ENCODE measurements at places on chromosomes 6 and 20. TPM values are rescaled to one million over a fixed set of nuclear protein-coding genes. Genes with fewer than 3 reads are reported as not detected.

The INSM1 gene
- total RNA-seq = not detected

The TDRD6 gene
- total RNA-seq = not detected

The OR12D3 gene
- total RNA-seq = not detected

The FAM83C gene
- total RNA-seq = not detected

The MCHR2 gene
- total RNA-seq = not detected

The PROKR2 gene
- not detected for total RNA-seq

The PRPH2 gene
- 0.12 TPM for total RNA-seq

The ARMH2 gene
- not detected for total RNA-seq

The RIPPLY2 gene
- not detected for total RNA-seq

The LYRM2 gene
- total RNA-seq = 22.7 TPM

The DEFB113 gene
- not detected for total RNA-seq

The TCP11 gene
- total RNA-seq = 0.39 TPM

The LMBRD1 gene
- 48.4 TPM for total RNA-seq

The SYCP2L gene
- total RNA-seq = not detected

The PLN gene
- total RNA-seq = not detected

The RAMACL gene
- total RNA-seq = 3.2 TPM

The MYL9 gene
- total RNA-seq = 39.0 TPM

The EDN3 gene
- not detected for total RNA-seq

The PLCG1 gene
- total RNA-seq = 35.0 TPM

The PERP gene
- 6.6 TPM for total RNA-seq

The TEAD3 gene
- total RNA-seq = 11.6 TPM

The MATN4 gene
- total RNA-seq = not detected

The HLA-DQB1 gene
- not detected for total RNA-seq

The NR2E1 gene
- not detected for total RNA-seq

The COL9A1 gene
- total RNA-seq = not detected

The WFDC10A gene
- total RNA-seq = not detected

The OPRM1 gene
- total RNA-seq = not detected

The KCNK5 gene
- not detected for total RNA-seq

The LTB gene
- total RNA-seq = not detected

The SULF2 gene
- total RNA-seq = 30.5 TPM

The MRPL2 gene
- total RNA-seq = 26.8 TPM

The SLC22A2 gene
- total RNA-seq = not detected

The TGIF2 gene
- 7.4 TPM for total RNA-seq

The DDX43 gene
- total RNA-seq = 2.3 TPM

The SLX4IP gene
- 4.7 TPM for total RNA-seq

The RAET1G gene
- 1.9 TPM for total RNA-seq

The CUL7 gene
- 36.4 TPM for total RNA-seq

The RPS6KA2 gene
- total RNA-seq = 224 TPM

The MUC21 gene
- not detected for total RNA-seq

The TAF4 gene
- total RNA-seq = 7.1 TPM

The MCM3 gene
- 17.0 TPM for total RNA-seq

The ADIG gene
- not detected for total RNA-seq

The BPI gene
- total RNA-seq = not detected

The BTN1A1 gene
- total RNA-seq = not detected

The CGA gene
- total RNA-seq = not detected

The ATP5F1E gene
- total RNA-seq = 18.9 TPM

The TBXT gene
- total RNA-seq = not detected

The DSP gene
- total RNA-seq = 0.29 TPM

The GJA10 gene
- total RNA-seq = not detected

The SRMS gene
- total RNA-seq = not detected

The SRSF12 gene
- total RNA-seq = 0.62 TPM

The FRMD1 gene
- not detected for total RNA-seq

The LKAAEAR1 gene
- 2.1 TPM for total RNA-seq

The BICRAL gene
- 6.6 TPM for total RNA-seq

The RNF217 gene
- 8.5 TPM for total RNA-seq

The CTCFL gene
- not detected for total RNA-seq

Data from cardiac ventricle fibroblast (primary cell).